ENCODE measurements at places on chromosomes 13 and 19. TPM values are rescaled to one million over a fixed set of nuclear protein-coding genes. Genes with fewer than 3 reads are reported as not detected.

ZNF682 gene
- total RNA-seq = 16.0 TPM

KCNRG gene
- total RNA-seq = 0.70 TPM

FXYD7 gene
- 15.6 TPM for total RNA-seq

IFI30 gene
- 10.7 TPM for total RNA-seq

FFAR3 gene
- total RNA-seq = not detected

KCNJ14 gene
- total RNA-seq = 2.0 TPM

KLK15 gene
- not detected for total RNA-seq

SWSAP1 gene
- total RNA-seq = 2.6 TPM

DNA sequence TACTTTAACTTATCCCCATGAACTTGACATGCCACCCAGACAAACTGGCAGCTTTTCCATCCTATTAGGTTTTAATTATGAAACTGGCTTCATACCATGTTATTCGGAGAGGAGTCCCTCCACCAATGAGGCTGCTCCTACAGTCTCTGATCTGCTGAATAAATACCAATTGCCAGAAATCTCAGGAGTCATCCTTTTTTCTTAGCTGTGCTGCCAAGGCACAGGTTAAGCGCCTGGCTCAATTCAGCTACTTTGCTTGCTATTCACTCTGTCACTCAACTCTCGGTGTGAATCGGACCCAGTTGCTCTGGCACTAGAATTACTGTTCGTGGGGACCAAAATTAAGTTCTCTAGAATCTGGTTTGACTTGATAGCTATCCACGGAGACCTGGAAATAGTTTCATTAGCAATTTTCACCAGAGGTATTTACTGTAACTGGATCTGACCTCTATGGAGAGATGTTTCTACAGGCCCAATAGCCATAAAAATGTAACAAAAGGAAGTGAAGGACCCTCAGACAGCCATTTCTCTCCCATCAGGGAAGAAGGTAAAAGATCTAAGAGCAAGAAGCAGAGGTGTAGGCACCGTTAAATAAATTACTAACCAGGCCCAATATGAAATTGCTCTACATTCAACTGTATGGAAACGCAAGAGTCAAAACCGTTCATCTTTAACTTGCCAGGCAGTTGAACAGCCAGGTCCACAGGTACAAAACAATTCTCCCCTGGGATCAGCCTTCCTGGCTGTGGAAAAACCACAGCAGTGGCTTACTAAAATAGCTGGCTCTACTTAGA lies 5.4 kb downstream of the ZC3H4 start:
- H3K27ac ChIP-seq = peak overlapping the region; percentile 66
- H3K4me1 ChIP-seq = peaks cover 49% of the 10 kb centered on the region
- H3K4me3 ChIP-seq = peak overlapping the region; percentile 11
- H3K27me3 ChIP-seq = no peaks in the 10 kb centered on the region
- H3K36me3 ChIP-seq = peaks cover 7% of the 10 kb centered on the region

DNA sequence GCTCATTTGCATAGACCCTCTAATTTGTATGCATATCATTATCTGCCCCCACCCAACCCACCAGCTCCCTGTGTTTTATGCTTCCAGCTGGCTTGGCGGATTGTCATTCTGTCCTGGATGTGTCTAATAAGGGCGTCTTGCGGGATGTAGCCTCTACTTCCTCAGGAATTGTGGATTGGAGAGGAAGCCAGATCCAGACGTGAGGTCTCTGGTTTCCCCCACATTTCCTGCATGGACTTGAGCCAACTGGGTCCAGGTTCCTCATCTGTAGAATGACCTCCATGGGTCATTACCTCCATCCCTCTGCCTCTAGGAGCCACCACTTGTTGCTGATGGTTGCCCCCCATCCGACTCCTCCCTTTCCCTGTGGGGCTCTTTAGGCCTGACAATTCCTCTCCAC lies 7.3 kb downstream of the TNFSF14 start:
- peaks cover 46% of the 10 kb centered on the region for H3K4me1 ChIP-seq
- peaks cover 23% of the 10 kb centered on the region for H3K36me3 ChIP-seq
- H3K27ac ChIP-seq = no peak overlapping the region
- no peaks in the 10 kb centered on the region for H3K27me3 ChIP-seq

- no peak overlapping the region for H3K27ac ChIP-seq
- no peak for DNase-seq
- no peak overlapping the region for H3K4me3 ChIP-seq
- H3K36me3 ChIP-seq = no peaks in the 10 kb centered on the region
- H3K4me1 ChIP-seq = no peaks in the 10 kb centered on the region
These were observed 7.0 kb upstream of the ZNF444 start for GRCh38 chr19:56133858-56134653.

- no peak for DNase-seq
- no peaks in the 10 kb centered on the region for H3K36me3 ChIP-seq
- H3K4me1 ChIP-seq = no peaks in the 10 kb centered on the region
- no peak overlapping the region for H3K27ac ChIP-seq
- H3K4me3 ChIP-seq = no peak overlapping the region
These were observed 1297.4 kb upstream of the MIR17HG start for GRCh38 chr13:90049989-90050671.

- H3K27ac ChIP-seq = no peak overlapping the region
These were observed 17.3 kb downstream of the ZFR2 start for GRCh38 chr19:3851254-3852176.

GRCh38 chr13:107258599-107259187 lies 690.8 kb upstream of the ARGLU1 start:
- DNase-seq = no peak
- no peak overlapping the region for H3K4me3 ChIP-seq
- H3K36me3 ChIP-seq = no peaks in the 10 kb centered on the region
- no peak overlapping the region for H3K27ac ChIP-seq
- no peaks in the 10 kb centered on the region for H3K4me1 ChIP-seq

All from CD4-positive, alpha-beta T cell (primary cell).